ENCODE measurements at places on chromosomes 12 and 14.

GRCh38 chr12:125455556-125455955 lies 390.3 kb downstream of the AACS start:
- DNase-seq, result no peak

GRCh38 chr12:107511292-107511691 lies 174.3 kb upstream of the PWP1 start:
- DNase-seq, result peak; percentile 50

DNA sequence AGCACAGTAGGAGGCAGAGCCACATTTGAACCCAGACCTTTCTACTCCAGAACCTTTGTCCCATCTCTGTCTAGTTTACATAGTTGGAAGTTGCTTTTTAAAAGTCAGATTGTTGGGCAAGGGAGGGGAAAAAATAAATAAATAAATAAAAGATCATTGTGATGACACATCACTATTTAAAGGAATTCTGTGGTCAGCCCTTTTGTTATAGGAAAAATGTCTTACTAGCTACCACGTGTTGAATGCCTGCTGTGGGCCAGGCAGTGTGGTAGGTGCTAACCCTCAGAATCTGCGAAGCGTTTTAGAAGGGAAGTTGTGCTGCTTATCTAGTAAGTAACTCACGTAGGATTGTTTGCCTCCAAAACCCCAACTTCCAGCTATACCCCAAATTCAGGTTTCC lies 62.3 kb downstream of the BHLHE41 start:
- DNase-seq, result no peak

- DNase-seq, result peak; percentile 71
Measured at GRCh38 chr14:93303659-93304058, 29.2 kb downstream of the BTBD7 start.

DNA sequence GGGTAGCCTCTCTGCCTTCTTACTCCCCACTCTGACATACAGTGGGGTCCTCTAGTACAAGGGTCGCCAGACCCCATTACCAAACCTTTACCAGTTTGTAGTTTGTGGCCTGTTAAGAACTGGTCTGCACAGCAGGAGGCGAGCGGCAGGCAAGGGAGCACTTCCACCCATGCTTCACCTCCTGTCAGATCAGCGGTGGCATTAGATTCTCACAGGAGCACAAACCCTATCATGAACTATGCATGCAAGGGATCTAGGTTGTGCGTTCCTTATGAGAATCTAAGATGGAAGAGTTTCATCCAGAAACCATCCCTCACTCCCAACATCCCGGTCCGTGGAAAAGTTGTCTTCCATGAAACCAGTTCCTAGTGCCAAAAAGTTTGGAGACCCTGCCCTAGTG lies 146.5 kb downstream of the HMGA2 start:
- no peak for DNase-seq

DNA sequence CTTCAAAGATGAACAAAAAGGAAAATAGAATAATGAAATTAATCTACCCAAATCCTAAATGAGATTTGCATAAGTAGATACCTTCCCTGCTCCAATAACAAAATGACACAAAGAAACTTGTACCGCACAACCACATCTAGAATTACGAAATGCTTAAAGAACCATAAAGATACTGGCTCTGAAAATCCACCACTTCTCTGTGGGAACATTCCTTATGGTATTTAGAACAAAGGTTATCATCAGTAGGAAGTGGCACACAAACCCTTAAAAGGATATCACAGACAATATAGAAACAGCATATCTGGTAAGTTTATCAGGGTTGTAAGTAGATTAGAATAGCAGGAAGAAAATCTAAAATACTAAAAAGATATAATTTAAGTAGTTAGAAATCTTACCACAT lies 11.6 kb downstream of the IAPP start:
- no peak for DNase-seq

- no peak for DNase-seq
Measured at GRCh38 chr12:79587368-79587767, 103.4 kb downstream of the PAWR start.

- no peak for DNase-seq
Measured at GRCh38 chr14:69713993-69714679, 52.8 kb upstream of the SRSF5 start.

GRCh38 chr12:109504068-109504467 lies 26.6 kb downstream of the UBE3B start:
- no peak for DNase-seq

GRCh38 chr12:95884998-95885397 lies 26.2 kb downstream of the SNRPF start:
- DNase-seq, result no peak

GRCh38 chr12:27502021-27502435 lies 22.0 kb upstream of the PPFIBP1 start:
- DNase-seq, result no peak

DNA sequence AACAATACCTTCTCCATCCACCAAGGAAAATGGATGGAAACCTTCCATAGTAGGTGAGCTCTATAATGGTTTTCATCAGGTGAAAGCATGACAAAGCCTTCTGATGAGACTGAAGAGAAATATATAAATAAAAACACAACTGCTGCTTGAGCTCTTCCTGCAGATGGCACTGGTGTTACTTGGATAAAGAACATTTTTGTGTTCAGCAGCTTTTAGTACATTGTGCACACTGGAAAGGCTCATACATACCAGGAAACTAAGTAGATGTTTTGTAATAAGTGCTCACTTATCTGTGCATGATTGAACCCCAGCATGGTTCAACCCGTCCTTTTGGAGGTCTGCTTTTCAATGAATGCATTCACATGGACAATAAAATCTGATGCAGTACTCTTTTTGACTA lies 357.3 kb upstream of the MIS18BP1 start:
- DNase-seq, result peak; percentile 70

DNA sequence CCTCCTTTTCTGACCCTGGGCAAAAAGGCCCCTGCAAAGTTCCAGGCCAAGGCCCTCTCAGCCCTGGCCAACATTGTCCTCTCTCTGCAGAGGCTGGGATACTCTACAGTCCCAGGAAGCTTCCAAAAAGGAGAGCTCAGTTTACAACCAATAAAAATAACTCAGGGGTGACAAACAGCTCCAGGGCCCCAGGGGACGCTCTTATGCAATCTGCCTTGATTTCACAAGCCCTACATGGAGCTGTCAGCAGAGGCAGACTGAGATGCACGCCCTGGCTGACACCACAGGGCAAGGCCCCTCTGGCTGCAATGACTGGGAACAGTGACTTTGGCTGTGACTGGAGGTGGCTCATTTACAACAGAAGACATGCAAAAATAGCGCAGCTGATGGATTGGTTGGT lies 129.0 kb upstream of the MED13L start:
- peak; percentile 78 for DNase-seq

GRCh38 chr12:132582058-132582420 lies 28.3 kb downstream of the LRCOL1 start:
- no peak for DNase-seq
